Mesenteric fat pad (tissue), 1 donor: ENCODE measurements at places on chromosomes 16 and 17. TPM values are rescaled to one million over a fixed set of nuclear protein-coding genes. Genes with fewer than 3 reads are reported as not detected.

- DNase-seq: no peak
Observed at GRCh38 chr17:57255182-57255775, 1.0 kb upstream of the MSI2 start.

DNA sequence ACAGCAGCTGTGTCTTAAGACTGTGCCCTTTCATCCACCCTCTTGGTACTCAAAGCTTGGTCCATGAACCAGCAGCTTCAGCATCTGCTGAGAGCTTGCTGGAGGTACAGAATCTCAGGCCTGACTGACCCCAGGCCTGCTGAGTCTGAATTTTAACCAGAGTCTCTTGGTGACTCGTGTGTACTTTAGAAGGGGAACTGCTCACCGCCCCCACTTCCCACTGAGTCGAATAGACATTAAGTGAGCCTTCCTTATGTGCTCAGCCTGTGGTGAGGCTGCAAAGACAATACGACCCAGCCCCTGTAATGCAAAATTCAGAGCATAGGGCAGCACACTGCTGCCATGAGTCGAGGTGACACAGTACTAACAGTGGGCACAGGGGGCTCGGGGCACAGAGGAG, 662.8 kb downstream of the WWOX start:
- no peak for DNase-seq

DNA sequence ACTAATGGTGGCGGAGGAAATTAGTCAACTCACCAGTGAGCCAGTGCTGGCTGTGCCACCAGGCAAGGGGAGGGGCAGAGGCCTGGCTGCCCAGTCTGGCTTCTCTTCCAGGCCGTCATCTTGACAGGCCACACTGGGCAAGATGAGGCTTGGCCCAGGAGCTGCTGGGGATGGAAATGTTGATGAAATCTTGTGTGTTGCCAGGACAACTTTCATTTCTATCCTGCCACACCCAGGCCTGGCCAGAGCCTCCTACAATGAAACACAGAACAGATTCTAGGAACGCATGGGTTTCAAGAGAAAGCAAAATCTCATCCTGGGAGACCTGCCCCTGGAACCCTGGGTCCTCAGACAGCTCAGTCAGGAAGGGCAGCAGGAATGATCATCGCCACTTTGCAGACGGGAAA, 9.3 kb downstream of the HEXIM2 start:
- DNase-seq: no peak

DNA sequence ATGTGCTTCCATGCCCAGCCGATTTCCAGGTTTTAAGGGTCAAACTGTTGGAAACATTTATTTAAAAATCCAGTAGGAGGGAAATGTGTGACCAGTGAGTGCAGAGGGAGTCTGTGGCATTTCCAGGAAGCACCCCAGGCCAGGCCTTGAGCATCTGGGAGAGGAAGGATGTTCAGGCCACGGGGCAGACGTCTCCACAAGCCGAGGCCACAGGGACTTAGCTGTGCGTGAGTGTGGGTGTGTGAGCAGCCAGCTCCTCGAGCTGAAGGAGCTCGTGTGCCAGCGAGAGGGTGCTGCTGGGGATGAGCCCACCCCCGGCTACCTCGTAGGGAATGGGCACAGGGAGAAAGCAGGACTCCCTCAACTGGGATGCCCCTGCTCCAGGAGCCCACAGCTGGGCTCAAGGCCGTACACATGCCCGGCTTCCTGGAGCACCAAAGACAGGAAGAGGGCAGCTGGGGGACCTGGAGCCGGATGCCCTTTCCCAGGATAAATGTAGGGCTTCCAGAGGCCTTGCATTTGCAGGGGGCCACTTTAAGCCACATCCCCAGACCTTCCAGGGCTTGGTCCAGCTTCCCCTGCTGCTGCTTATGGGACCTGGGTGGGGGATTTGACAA, 12.5 kb downstream of the NPTX1 start:
- DNase-seq: no peak

DPEP2 gene
- total RNA-seq: 1.5 TPM

- DNase-seq: no peak
Observed at GRCh38 chr17:51640108-51640622, 379.8 kb downstream of the UTP18 start.

ZCCHC14 gene
- 16.6 TPM for total RNA-seq

GRCh38 chr16:53103811-53104210, 49.0 kb downstream of the CHD9 start:
- DNase-seq: no peak

TNS4 gene
- 0.16 TPM for total RNA-seq

GRCh38 chr16:49674351-49674851, 181.5 kb downstream of the ZNF423 start:
- no peak for DNase-seq

DNA sequence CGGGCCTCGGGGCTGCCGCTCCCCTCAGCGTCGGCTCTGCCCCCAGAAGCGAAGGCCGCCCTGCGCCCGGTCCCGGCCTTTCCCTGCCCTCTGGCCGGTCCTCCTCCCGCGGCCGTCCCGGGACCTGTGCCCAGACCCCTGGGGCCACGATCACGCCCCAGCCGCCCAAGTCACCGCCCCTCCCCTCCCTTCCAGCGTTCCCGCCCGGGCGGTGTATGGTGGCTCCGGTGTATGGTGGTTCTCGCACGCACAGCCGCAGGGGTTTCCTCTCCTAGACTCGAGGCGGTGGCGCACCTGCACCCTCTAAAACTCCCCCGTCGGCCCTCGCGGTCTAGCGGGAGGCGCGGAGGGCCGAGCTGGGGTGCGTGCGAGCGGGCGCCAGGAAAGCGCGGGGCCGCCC, 10.0 kb downstream of the TIGD7 start:
- DNase-seq: no peak

DNA sequence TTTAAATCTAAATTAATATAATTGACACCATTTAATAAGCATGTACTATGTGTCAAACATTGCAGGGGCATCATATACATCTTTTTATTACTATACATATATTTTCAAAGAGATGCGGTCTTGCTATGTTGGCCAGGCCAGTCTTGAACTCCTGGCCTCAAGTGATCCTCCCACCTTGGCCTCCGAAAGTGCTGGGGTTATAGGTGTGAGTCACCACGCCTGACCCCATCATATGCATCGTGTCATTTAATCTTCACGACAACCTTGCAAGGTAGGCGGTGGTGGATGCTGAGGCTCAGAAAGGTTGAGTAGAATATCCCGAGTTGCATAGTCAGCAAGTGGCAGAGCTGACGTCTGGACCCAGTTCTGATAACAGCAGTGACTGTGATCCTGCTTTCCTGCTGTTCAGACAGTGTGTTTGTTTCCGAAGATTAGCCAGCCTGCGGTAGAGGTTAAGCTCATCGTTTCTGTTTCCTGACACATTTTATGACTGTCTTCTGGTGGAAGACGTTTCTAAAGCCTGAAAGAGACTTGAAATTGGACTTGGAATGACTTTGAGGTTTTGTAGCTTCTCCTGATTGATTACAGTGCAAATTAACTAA, 316.6 kb downstream of the SNX29 start:
- no peak for DNase-seq

DOC2B gene
- total RNA-seq: 41.5 TPM

CACNG5 gene
- not detected for total RNA-seq

DNA sequence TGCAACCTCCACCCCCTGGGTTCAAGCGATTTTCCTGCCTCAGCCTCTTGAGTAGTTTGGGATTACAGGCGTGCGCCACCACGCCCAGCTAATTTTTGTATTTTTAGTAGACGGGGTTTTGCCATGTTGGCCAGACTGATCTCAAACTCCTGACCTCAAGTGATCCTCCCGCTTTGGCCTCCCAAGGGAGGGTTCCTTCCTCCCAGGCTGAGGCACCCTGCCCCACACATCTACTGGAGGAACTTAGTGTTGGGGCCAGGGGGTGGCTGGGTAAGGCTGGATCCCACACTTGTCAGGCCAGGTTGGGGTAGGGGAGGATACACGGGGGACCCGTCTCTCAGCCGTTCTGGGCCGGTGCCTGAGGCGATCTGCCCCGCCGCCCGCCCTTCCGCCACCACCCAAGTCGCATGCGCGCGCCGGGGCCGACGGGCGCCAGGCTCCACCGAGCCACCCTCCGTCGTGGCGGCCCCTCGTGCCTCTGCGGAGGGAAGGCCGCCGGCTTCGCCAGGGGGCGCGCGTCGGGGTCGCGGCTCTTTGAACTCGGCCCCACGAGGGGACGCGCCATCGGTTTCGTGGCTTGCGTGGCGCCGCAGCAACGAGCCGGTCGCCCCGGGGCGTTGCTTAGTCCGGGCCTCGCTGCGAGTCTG, 15.9 kb downstream of the GRB7 start:
- peak; percentile 90 for DNase-seq
